ENCODE measurements at places on chromosomes 12 and 14. TPM values are rescaled to one million over a fixed set of nuclear protein-coding genes. Genes with fewer than 3 reads are reported as not detected.

EML5 gene
- total RNA-seq = 2.0 TPM

ANO2 gene
- 1.4 TPM for total RNA-seq

DNA sequence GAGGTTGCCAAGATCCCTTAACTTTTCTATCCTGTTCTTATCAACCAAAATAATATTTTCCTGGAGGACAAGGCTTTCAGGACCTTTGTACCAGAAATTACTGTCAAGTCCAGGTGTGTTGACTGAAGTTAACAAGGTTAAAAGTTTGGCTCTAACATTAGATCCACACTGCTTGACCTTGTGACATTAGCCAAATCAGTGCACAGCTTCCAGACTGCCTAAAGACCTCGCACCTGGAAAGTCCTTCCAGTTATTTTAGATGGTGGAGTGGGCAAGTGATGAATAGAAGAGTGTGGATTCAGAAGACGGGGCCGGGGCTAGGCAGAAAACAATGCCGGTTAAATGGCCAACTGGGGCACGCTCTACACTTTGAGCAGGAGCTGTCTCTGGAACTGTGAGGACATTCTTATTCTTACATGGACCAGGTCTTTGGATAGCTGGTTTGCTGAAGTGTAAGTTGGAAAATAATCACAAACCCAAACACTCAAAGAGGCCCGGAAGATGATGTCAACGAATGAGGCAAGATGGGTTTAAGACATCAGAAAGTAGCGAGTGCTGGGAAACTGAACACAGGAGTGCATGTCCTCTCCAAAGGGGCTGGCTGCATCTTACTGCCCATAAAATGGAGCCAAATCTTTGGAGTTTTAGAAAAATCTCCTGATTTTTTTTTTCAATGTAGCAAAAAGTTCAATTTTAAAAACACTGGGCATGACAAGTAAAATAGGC is 56.3 kb downstream of the NIN start:
- no peak for DNase-seq

DNA sequence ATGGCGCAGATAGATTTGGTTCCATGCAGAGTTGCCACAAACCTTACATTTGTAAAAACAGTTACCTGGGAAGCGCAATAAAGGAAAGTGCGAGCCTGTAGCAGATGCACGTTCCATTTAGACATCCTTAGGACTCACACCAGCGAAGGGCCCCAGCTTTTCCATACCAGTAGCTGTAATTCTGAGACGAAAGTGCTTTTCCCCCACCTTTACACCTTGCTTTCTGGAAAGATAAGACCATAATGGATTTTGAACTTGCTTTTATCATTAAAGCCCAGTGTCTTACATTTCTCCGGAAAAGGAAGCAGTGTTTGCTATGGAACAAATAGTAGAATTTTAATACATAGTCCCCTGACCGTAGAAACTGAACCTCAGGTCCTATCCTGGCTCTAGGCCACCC is 616 bp upstream of the CCDC77 start:
- no peak for DNase-seq

- no peak for DNase-seq
Measured at GRCh38 chr12:82926630-82927029, 239.9 kb downstream of the TMTC2 start.

DNA sequence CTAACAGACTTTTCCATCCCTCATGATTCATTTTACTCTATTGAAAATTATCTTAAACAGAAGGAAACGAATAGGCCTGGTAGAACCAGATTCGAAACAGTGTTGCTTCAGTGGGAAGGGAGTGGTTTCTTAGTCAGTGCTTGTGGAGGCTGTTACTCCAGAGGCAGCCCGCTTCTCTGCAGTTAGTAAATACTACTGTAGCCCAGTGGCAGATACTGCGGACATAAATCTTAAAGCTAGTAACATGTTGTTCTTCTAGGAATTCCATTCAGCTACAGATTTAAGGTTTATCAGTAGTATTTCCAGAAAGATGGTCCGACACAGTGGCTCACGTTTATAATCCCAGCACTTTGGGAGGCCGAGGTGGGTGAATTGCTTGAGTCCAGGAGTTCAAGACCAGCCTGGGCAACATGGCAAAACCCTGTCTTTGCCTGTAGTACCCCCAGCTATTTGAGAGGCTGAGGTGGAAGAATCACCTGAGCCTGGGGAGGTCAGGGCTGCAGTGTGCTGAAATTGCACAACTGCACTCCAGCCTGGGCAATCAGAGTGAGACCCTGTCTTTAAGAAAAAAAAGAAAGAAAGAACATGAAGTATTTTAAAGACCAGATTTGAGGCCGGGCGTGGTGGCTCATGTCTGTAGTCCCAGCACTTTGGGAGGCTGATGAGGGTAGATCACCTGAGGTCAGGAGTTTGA is 45.9 kb downstream of the DIP2B start:
- DNase-seq = no peak
